Stimulated activated CD8-positive, alpha-beta memory T cell treated with anti-CD3 and anti-CD28 coated beads, Interleukin-4, amount 100 ng/mL, for 1 hour (primary cell): ENCODE measurements at places on chromosomes 1 and 21.
A peak's percentile ranks its signal among the peaks of the same experiment; 100 is the strongest.

DNA sequence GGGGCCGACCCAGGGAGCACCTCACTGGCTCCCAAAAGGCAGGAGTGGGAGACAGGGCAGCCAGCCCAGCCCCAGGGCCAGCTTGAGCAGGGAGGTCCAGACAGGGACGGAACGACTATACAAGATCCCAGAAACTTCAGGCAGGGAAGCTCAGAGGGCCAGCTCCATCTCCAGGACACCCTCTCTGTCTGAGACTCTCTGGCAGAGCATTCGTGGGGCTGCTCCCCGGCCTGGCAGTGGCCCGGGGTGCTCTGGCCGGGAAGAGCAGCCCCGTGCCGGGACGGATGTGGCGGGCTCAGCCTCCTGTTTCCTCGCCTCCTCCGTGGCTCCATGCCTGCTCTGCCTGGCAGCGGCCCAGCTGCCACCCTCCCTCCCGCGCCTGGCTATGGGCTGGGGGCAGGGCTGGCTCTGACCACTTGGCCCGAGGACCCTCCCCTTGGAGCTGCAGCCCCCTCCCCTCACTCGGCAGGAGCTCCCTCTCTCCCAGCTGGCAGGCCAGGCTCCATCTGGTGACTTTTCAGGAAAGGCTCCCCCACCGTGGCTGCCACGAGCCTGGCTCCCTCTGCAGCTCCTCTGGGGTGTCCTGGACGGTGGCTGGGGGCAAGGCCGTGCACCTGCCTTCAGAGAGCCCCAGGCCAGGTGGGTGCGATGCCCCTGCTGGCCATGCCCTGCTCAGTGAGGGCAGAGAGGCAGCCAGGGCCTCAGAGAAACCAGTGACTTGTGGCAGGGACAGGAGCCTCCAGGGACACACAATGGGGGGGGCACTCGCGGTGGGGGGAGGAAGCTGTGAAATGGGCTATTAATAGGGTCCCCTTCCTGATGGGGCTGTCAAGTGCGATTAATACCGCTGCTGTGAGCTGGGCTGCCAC lies 5.6 kb upstream of the PLCH2 start:
- DNase-seq = no peak

DNA sequence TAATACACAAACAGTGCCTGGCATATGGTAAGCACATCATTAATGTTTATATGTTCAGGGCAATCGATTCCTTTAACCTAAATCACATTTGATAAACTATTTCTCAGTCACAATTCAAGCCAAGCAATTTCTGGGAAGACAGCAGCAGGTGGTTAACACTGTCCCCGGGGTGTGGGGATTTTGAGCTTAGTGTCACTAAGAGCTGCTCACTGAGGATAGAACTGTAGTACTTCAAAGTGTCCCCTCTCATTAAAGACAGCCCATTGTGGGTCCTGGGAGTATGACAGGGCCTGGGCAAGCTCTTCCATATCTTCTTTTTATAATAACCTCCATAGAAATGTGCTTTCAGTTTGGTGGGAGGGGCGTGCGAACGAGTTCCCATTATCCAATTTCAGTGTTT lies 8.4 kb upstream of the GALNT2 start:
- no peak for DNase-seq

DNA sequence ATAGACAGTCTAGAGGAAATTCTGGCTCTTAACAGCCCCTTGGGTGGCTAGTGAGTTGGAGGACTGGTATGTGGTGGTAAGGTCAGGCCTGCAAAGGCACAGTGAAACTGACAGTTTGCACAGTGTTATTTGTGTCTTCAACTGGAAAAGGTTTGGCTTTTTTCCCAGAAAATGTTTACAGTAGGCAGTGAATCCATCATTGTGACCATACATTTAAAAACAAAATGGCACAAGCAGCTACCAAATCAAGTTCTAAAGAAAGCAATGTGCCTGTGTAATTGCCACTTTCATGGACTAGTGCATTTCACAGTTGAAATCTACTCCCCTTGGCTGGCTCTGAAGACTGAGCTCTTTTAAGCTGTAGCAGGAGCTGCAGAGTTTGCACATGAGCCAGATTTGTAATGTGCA lies 24.8 kb downstream of the ATPAF1 start:
- DNase-seq = no peak

DNA sequence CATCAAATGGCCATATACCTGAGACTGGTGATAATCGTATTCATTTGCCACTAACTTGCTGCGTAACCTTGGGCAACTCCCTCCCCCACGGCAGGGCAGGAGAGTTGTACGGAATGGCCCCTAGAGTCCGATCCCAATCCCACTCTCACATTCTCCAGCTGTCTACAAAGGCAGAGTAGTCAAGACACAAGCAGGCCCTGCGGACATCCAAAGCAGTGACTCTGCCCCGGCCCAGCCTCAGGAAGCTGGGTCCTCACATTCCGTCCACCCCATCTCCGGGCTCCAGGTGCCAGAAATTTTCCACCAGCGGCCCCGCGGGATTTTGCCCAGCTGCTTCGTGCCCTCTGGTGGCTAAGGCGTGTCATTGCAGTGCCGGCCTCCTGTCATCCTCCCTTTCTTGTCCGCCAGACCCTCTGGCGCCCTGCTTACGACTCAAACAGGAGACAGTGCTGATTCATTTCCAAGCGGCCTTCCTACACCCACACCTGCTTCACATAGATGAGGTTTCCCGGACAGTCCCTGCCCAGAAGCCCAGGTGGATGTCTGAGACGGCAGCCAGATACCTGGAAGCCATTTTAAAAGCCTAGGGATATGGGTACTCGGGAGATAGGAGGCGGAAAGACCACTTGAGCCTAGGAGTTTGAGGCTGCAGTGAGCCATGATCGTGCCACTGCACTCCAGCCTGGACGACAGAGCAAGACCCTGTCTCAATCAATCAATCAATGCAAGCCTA lies 2.9 kb upstream of the S100A2 start:
- peak; percentile 62 for DNase-seq

GRCh38 chr1:156652131-156652991 lies 10.4 kb downstream of the BCAN start:
- no peak for DNase-seq

- no peak for DNase-seq
Observed at GRCh38 chr1:65991694-65992093, 199.0 kb downstream of the PDE4B start.

- DNase-seq = no peak
Observed at GRCh38 chr1:186574926-186575325, 105.3 kb downstream of the PTGS2 start.

- DNase-seq = no peak
Observed at GRCh38 chr1:210686841-210687240, 358.1 kb downstream of the HHAT start.

- no peak for DNase-seq
Observed at GRCh38 chr1:172622541-172622940, 36.4 kb upstream of the FASLG start.

- no peak for DNase-seq
Observed at GRCh38 chr1:238653693-238654321, 732.6 kb upstream of the CHRM3 start.

DNA sequence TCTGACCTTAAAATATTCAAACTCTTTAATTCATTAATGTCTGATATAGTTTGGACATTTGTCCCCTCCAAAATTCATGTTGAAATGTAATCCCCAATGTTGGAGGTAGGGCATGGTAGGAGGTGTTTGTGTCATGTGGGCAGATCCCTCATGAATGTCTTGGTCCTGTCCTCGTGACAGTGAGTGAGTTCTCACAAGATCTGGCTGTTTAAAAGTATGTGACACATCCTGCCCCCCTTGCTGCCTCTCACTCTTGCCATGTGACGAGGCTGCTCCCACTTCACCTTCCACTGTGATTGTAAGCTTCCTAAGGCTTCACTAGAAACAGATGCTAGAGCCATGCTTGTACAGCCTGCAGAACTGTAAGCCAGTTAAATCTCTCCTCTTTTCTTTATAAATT lies 21.3 kb upstream of the FBXO28 start:
- DNase-seq = no peak

GRCh38 chr1:57018119-57018518 lies 52.3 kb upstream of the C8B start:
- DNase-seq = no peak
